ENCODE measurements at places on chromosomes 13 and 19. TPM values are rescaled to one million over a fixed set of nuclear protein-coding genes. Genes with fewer than 3 reads are reported as not detected.

GRCh38 chr13:49890376-49890775, 45.8 kb downstream of the SPRYD7 start:
- no peak for DNase-seq

- DNase-seq, result no peak
Observed at GRCh38 chr19:50875795-50876422, 2.7 kb downstream of the KLK2 start.

DNA sequence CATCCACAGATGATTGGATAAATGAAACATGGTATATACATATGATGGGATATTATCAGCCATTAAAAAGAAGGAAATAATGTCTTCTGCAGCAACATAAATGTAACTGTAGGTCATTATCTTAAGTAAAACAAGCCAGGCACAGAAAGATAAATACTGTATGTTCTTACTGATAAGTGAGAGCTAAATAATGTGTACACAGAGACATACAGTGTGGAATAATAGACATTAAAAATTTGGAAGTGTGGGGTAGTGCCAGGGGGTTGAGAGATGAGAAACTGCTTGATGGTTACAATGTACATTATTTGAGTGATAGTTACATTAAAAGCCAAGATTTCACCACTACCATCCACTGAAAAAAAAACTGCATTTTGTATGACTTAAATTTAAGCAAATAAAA, 26.0 kb upstream of the GPC6 start:
- no peak for DNase-seq

DNA sequence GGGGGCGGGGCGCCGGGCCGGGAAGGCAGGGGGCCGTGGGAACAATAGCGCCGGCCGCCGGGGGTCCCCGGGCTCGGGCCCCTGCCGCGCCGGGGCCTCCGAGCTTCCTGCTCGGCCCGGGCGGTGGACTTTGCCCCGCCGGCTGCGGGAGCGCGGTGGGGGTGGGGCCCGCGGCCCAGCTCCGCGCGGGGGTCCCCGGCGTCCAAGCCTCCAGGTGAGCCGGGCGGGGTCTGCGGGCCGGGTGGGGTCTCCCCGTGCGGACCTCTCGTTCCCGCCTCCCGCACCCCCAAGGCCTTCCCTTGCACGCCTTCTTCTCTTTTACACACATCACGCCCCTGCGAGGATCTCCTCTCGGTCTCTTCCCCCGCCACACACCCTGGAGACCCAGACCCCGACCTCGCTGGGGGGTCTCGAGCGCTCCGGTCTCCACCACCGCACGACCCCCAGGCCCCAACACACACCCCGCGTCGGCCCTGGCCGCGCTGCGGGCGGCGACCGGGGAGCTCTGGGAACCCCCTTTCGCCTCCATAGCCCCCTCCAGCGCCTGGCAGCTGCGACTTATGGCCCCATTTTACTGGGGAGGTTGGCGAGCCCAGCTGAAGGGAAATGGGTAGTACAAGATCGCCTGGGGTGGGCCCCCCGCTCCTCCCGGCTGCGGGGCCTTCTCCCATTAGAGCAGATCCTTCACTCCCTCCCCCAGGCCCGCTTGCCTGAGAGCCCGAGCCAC, 711 bp downstream of the CAMSAP3 start:
- DNase-seq, result no peak

DNA sequence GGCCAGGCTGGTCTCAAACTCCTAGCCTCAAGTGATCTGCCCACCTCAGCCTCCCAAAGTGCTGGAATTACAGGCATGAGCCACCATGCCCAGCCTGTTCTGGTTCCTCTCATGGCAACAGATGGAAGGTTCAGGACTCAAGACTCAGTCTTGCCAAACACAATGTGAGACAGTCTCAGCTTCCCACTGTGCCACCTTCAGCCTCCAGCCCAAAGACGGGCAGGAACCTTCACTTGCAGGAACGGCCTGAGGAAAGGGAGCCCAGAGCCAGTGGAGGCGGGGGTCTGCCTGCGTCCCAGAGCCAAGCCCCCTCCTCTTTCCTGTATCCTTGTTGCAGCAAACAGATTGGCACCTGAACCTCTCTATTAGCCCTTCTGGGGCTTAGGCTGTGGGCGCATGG, 2.9 kb upstream of the CHST8 start:
- DNase-seq, result no peak

DNA sequence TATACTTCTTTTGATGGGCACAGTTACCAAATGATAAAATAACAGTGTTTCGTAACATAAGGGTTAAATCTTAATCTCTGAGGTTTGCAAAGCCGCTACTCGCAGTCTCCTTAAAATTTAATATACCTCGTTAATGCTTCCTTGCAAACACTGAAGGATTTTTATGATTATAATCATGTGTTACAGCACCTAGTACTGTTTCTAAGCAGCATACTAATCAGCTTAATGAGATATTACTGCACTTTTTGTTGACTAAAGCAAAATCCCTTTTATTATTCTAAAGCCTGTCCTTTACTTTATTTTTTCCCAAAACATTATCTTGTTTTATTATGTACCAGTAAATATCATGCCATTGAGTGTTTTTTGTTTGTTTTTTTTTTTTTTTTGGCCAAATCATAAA, 70.5 kb downstream of the ZNF536 start:
- DNase-seq, result no peak

GRCh38 chr19:4025317-4025716, 17.8 kb downstream of the PIAS4 start:
- DNase-seq, result no peak

DNA sequence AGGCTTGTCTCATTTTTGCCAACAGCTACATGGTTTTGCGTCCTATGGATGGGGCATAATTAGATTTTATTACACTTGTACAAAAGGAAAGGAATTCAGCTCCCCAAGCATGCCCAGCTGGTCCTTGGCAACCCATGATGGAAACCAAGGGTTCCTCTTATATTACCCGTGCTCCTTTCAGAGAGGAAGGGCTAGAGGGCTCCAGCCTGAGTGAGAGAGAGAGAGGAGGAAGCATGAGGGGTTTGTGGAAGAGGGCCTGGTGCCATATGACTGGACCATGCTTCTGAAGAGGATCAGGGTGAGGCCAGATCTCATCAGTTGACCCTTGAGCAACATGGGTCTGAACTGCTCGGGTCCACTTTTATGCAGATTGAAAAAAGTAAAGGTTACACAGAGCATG, 3.5 kb upstream of the RPS9 start:
- DNase-seq, result no peak

DNA sequence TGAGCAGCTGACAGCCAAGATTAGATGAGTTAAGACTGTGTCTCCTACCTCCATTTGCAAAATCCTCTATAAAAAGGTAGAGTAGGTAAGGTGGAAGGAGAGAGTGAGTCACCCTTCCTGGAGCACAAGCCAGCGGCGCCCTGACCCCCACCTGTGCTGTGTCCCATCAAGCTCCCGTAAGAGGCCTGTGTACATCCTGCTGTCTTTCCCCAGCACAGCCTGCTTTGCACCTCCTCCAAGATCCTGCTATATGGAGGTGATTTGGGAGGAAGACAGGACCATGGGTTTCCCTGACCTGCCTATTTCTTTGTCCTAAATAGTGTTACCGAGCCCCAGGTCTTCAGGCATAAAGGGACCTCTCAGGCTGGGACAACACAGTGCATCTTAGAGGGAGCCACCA, 62.3 kb upstream of the UQCRFS1 start:
- no peak for DNase-seq

- DNase-seq, result no peak
Observed at GRCh38 chr13:98299966-98300350, 122.9 kb upstream of the RNF113B start.

- no peak for DNase-seq
Observed at GRCh38 chr19:51025401-51025800, 1.0 kb downstream of the KLK11 start.

- no peak for DNase-seq
Observed at GRCh38 chr19:45217193-45217956, 27.8 kb downstream of the EXOC3L2 start.

GRCh38 chr19:16295057-16295456, 29.6 kb upstream of the KLF2 start:
- DNase-seq, result peak; percentile 65

DNA sequence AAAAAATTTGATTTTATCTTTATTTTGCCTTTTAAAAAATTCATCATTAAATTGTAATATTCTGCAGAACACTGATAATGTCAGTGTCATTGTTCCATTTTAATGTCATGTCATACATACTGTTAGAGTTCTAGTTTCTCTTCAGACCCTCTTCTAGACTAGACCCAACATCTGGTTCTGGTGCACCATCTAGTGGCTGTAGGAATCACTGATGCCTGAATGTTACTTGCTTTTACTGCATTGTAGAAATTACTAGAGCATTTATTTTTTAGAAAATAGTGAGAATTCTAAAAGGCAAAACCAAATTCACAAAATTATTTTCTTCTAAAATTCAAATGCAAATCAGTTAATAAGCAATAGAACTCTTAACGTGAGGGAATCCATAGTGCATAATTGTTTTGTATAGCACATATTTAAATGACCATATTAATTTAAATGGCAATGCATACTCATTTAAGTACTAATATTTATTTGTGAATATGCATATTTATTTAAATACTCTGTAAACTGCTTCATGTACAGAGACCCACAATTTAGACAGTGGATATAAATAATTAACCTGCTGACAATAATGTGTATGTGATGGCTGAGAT, 425.7 kb downstream of the KLF12 start:
- DNase-seq, result peak; percentile 90

DNA sequence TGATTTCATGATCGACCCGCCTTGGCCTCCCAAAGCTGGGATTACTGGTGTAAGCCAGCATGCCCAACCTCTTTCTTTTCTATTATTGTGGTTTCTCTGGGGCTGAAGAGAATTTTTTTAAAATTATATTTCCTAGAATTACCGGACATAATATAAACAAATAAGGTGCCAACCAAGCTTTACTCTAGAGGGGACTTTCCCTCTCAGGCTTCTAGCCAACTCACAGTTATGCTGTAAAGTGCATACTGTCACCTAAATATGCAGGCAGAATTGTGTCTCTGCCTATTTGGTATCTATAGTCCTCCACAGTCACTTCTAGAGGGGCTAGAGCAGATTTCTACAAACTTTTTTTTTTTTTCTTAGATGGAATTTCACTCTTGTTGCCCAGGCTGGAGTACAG, 41.6 kb upstream of the ZNF681 start:
- no peak for DNase-seq

DNA sequence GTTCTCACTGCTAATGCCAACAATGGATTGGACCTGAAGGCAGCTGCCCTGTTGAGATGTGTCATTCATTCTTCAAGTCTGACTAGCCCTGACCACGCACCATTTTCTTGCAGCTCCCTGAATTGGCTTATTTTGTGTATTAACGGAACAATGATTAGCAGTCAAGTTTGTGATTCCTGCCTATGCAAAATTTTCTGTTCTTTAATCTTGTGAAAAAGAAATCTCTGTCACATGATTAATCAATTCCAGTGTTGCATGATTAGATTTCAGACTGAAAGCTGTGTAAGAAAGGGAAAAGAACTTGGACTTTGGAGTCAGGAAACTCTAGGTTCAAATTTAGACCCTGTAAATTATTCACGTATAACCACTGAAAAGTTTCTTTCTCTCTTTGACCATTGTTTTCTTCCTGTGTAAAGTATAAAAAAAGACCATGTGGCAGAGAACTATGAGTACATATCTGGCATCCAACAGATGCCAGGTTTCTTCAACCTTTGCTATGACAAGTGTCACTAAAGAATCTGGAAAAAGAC, 64.5 kb upstream of the SLC10A2 start:
- DNase-seq, result no peak

- no peak for DNase-seq
Observed at GRCh38 chr13:106701771-106702341, 133.9 kb upstream of the ARGLU1 start.

- DNase-seq, result no peak
Observed at GRCh38 chr13:21328836-21329477, 130.1 kb downstream of the ZDHHC20 start.

GRCh38 chr19:27909185-27909840, 1303.6 kb downstream of the UQCRFS1 start:
- DNase-seq, result no peak

DNA sequence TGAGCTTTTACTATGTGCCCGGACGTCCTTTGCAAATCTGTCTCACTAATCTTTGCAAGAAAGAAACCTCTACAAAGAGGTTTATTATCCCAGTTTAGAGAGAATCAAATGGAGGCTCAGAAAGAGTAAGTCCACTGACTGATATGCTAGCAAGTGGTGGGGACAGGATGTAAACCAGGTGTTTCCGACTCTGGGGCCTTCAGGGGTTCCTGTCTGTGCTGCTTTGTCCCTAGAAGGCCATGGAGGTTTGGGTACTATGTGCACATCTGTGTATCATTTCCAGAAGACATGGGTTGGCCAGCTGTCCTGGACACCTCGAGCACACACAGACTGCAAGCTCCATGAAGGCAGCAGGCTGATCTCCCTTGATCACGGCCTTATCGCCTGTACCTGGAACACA, 1.2 kb upstream of the KPTN start:
- no peak for DNase-seq

DNA sequence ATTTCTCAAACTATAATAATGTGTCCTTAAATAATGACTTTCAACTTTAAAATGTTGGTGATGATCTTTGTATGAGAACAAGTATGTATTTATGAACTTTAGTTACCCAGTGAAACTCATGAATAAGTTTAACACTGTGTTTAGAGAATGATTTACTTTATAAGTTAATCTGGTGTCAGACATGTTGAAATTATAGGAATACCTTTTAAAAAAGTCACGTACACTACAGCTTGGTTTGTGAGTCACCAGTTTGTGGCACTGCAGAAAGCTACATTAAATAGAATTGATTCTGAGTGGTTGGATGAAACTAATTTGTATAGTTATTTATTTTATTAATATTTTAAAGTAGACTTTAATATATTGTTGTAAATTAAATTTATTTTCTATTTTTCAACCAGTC, 1366.2 kb upstream of the PCDH20 start:
- no peak for DNase-seq

- peak; percentile 40 for DNase-seq
Observed at GRCh38 chr13:52737965-52738364, 1.7 kb downstream of the CNMD start.

DNA sequence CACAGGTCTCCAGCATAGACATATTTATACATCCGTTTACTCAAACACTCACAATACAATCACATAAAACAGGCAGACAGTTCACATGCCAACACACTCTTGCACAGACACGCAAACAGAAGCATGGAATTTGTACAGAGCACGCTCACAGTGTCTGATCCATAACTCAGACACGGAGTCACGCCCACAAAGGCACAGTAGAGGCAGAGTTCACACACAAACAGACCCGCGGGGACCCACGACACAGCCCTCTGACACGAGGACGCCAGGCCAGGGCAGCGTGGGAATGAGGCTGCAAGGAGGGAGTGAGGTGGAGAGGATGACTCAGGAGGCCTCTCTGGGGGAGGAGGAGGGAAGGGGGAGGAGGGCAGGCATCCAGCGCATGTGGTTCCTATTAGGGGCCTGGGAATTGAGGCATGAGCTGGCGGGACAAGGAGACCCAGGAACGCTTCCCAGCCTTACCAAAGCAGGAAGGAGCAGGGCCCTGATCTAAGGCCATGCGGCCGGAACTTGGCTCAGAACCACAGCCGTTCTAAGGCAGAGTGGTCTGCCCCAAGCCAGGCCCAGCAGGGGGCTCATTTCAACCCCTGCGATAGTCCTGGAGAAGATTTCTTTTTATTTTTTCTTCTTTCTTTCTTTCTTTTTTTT, 9.1 kb upstream of the OLFM2 start:
- DNase-seq, result peak; percentile 92

SMIM44 gene
- not detected for total RNA-seq

S1PR2 gene
- total RNA-seq, result 10.8 TPM

SIGLEC9 gene
- 0.21 TPM for total RNA-seq

LCP1 gene
- total RNA-seq, result 19.5 TPM

DNAJC15 gene
- 8.9 TPM for total RNA-seq

SLC25A30 gene
- 22.2 TPM for total RNA-seq

EEF1AKMT1 gene
- 10.2 TPM for total RNA-seq

MISP gene
- 2.9 TPM for total RNA-seq

PGLYRP2 gene
- total RNA-seq, result not detected

PSG11 gene
- total RNA-seq, result not detected

Data from tongue (tissue), 3 donors.